CD8-positive, alpha-beta memory T cell (primary cell): ENCODE measurements at places on chromosomes 3 and 15. TPM values are rescaled to one million over a fixed set of nuclear protein-coding genes. Genes with fewer than 3 reads are reported as not detected.

DNA sequence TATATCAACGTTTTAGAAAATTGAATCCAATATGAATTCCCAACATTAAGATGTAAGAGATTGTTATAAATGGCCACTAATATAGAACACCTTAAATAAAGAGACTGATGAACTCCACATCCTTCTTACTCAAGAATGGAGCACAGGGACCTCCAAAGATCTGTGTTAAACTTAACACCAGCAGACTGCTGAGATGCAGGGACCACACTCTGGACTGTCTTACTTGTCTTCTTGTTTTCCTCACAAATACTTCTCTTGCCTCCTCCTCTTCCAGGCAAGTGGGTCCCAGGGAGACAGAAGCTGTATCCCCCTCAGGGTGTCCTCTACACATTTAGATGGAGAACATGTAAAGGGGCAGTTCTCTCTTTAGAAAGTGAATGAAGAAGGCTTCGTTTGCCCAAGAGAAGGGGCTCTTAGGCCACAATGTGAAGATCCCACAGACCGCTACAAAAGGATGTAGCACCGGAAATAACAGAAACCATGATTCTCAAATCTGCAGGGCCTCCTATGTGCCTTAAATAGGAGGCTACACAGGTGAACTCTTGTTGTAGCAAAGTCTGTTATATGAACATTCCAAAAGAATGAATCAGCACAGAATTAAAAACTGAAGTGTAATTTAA is 52.2 kb downstream of the SATB1 start:
- no peak for DNase-seq

- no peak for DNase-seq
These were observed 44.9 kb upstream of the RAB6B start for GRCh38 chr3:133940536-133940935.

DNA sequence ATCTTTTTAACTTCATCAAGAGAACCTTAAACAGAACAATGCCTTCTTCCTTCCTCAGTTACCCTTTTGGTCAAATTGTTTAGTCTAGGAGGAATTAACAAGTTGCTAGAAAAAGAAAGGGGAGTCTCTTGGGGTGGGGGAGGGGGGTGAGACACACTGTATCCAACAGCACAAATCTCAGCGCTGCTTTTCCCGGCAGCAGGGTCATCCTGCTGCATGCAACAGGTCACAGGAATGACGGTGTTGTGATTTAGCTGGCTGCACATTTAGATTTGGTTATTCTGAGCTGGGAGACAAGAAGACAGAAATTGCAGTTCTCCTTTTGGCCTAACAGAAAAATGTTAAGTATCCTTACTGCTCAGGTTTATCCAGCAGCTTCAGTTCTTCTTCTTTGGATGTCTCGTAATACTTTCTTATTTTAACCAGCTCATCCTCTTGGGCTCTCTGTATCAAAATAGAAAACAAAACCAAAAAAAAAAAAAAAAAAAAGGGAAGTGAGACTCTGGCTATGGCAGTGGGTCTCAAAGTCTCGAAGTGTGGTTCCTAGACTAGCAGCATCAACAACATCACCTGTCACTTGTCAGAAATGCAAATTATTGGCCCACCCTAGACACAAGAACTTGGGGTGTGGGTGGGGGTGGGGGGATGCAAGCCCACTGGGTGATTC is 190.5 kb downstream of the GREM1 start:
- no peak for DNase-seq

- DNase-seq: no peak
These were observed 30.2 kb downstream of the LYSMD4 start for GRCh38 chr15:99702895-99703602.

- DNase-seq: no peak
These were observed 390.0 kb upstream of the NR2F2 start for GRCh38 chr15:95940431-95940985.

GRCh38 chr3:42708611-42709151 is 6.1 kb upstream of the HHATL start:
- DNase-seq: no peak

DNA sequence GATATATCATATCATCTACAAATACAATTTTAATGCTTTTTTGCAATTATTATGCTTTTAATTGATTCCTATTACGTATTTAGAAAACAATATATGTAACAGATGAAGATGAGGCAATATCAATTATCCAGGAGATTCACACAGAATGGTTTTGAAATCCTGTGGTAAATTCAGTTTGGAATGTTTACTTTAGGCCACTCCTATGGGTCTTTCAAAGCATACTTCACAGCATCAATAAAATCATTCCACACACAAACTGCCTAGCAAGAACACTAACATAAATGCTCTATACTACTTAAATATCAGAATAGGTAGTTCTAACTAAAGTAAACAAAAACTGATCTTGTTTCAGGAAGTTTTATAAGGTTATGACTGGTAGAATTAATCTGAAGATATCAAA is 90.5 kb downstream of the FAM227B start:
- no peak for DNase-seq

- DNase-seq: no peak
These were observed 99.9 kb downstream of the TLE3 start for GRCh38 chr15:69997813-69998212.

DNA sequence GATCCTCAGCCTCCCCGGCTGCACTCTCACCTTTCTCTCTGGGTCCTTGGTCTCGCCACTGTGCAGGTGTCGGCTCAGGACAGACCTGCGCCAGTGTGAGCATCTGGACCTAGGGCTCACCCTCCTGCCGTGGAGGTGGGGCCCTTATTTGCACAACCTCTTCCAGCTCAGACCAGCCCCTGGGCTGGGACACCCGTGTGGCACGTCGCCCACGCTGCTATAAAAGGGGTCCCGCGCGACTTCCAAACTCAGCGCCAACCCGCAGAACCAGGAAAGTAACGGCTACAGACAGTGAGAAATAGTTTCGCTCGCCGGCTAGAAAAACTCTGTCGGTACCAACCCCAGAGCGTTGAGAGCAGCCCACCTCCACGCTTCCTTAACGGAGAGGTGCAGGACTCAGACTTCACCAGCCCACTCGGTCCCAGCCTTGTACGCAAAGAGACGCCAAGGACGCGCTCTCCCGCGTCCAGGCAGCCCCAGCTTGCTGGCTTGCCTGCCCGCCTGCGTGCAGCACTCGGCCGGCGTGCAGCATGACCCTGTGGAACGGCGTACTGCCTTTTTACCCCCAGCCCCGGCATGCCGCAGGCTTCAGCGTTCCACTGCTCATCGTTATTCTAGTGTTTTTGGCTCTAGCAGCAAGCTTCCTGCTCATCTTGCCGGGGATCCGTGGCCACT is at the start of the genes DUOX2 and DUOXA2:
TSS of gene DUOX2 (minus strand) at position 97 of the 675 bp plus-strand sequence. CDS start 761 bp downstream, outside the sequence.
TSS of gene DUOXA2 (plus strand) at position 251 of the 675 bp plus-strand sequence. CDS start at position 531, 280 bp downstream.
- no peak for DNase-seq

- no peak for DNase-seq
These were observed 41.9 kb downstream of the EMC4 start for GRCh38 chr15:34266751-34267150.

- no peak for DNase-seq
These were observed 25.7 kb downstream of the AMOTL2 start for GRCh38 chr3:134348524-134348923.

Gene MAGEF1
- 25.0 TPM for total RNA-seq

Gene CAV3
- not detected for total RNA-seq

Gene SLC12A8
- total RNA-seq: 0.91 TPM
